Thymus (tissue), 14 donors: ENCODE measurements at places on chromosomes 2 and 18. TPM values are rescaled to one million over a fixed set of nuclear protein-coding genes. Genes with fewer than 3 reads are reported as not detected.

- H3K27ac ChIP-seq = no peak overlapping the region
- H3K4me3 ChIP-seq = no peak overlapping the region
- H3K4me1 ChIP-seq = no peaks in the 10 kb centered on the region
- no peaks in the 10 kb centered on the region for H3K27me3 ChIP-seq
Measured at GRCh38 chr2:126239320-126239955, 416.5 kb upstream of the GYPC start.

DNA sequence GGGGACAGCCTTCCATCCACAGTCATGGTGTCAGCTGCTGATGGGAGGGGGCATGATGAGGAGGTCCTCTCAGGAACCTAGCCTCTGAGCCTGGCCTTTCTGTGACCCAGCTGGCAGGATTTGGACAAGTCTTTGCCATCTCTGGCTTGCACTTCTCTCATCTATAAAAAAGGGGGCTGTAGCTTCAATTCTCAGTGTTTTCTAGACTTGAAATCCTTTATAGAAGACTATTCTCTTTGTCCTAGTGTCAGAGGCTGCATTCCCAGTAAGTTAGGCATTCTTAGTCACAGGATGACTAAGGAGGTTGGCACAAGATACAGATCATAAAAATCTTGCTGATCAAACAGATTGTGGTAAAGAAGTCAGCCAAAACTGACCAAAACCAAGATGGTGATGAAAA lies 958.5 kb downstream of the CNTNAP5 start:
- H3K27ac ChIP-seq = no peak overlapping the region
- no peaks in the 10 kb centered on the region for H3K27me3 ChIP-seq
- no peaks in the 10 kb centered on the region for H3K36me3 ChIP-seq
- H3K4me1 ChIP-seq = no peaks in the 10 kb centered on the region

DNA sequence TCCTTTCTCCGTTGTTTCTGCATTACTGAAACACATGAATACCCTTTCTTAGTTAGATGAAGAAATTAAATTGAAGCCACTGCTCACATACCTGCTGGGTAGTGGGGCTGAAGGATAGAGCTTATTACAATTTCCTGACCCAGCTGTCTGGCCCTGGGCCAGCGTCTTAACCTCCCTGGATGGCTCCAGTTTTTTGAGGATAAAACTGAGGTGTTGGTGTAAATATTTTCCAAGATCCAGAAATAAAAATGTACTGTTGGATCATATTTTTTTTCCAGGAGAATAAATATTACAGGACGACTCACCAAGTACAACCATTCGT lies 3.5 kb downstream of the RNF144A start:
- no peak overlapping the region for H3K27ac ChIP-seq
- H3K4me1 ChIP-seq = peaks cover 18% of the 10 kb centered on the region
- no peaks in the 10 kb centered on the region for H3K36me3 ChIP-seq
- no peak for DNase-seq
- no peak overlapping the region for H3K4me3 ChIP-seq
- peaks cover 3% of the 10 kb centered on the region for H3K27me3 ChIP-seq

GRCh38 chr2:112962308-112963175 lies 15.3 kb upstream of the IL36G start:
- H3K27me3 ChIP-seq = no peaks in the 10 kb centered on the region
- no peak overlapping the region for H3K4me3 ChIP-seq
- H3K36me3 ChIP-seq = no peaks in the 10 kb centered on the region
- no peak for DNase-seq

CNTNAP5 gene
- total RNA-seq = 0.14 TPM

SLC25A12 gene
- 21.3 TPM for total RNA-seq

GRCh38 chr2:215971671-215972070 lies 41.7 kb downstream of the MREG start:
- no peak overlapping the region for H3K27ac ChIP-seq
- H3K4me3 ChIP-seq = no peak overlapping the region
- DNase-seq = no peak
- H3K27me3 ChIP-seq = no peaks in the 10 kb centered on the region

DNA sequence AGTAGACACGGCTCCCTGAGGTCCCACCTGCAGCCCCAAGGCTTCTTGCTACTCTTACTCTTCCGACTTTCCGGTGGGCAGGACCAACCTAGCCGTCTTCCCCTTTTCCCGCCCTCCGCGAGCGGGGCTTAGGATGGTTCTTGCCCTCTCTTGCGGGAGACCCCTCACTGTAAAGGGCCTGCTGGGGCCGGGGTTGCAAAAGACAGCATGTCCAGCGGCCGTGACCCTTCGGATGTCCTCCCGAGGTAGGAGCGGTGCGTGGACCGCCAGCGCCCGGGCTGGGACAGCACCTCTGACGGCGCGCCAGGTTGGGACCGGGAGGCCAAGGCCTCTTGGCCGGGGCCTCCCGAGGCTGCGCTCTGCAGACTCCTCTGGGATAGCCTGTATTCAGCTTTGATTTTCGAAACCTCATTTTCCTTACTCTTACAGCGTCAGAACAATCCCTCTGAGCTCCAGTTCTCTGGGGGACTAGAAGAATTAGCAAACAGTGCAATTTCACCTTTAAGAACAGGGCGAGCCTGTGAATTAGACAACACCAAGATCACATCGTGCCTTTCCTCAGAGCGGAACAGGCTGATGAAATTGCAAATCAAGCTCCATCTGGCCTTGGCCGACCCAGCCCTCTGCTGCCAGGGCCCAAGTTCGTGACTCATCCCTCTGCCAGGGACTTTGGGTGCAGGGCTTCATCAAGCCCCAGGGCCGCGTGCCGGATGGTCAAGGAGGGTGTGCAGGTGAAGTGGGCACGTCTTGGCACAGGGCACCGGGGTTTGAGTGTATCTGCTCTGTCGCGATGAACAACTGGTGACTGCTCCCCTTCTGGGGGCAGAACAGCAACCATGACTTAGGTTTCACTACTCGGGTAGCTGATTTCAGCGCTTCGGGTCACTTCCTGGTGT lies 777 bp downstream of the MOCOS start:
- H3K27ac ChIP-seq = no peak overlapping the region
- peaks cover 9% of the 10 kb centered on the region for H3K4me1 ChIP-seq
- peaks cover 74% of the 10 kb centered on the region for H3K27me3 ChIP-seq
- H3K4me3 ChIP-seq = peak overlapping the region; percentile 13
- no peaks in the 10 kb centered on the region for H3K36me3 ChIP-seq
- DNase-seq = no peak

GRCh38 chr2:181576431-181576830 lies 80.5 kb downstream of the CERKL start:
- H3K36me3 ChIP-seq = no peaks in the 10 kb centered on the region
- H3K27me3 ChIP-seq = no peaks in the 10 kb centered on the region
- no peak overlapping the region for H3K4me3 ChIP-seq
- no peak for DNase-seq

PJVK gene
- 1.6 TPM for total RNA-seq
